ENCODE measurements at places on chromosomes 4 and X. TPM values are rescaled to one million over a fixed set of nuclear protein-coding genes. Genes with fewer than 3 reads are reported as not detected.

- no peak for DNase-seq
These were observed 104.5 kb downstream of the SCD5 start for GRCh38 chr4:82694046-82694445.

- DNase-seq: peak; percentile 36
These were observed 87.0 kb downstream of the BCOR start for GRCh38 chrX:40010550-40011321.

DNA sequence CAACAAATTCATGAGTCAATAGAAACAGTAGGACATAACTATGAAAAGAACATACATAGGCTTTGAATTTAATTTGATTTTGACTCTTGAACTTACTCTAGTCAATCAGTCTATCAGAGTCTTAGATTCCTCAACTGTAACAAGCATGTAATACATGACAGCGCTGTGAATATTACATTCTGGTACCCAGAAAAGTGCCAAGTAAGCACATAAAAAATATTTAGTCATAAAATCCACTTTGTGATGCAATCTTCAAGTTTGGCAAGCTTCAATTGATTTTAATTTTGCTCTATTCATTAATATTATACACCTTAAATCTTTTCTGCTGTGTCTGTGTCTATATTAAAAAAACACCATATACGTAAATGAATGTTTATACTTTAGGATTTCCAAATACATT, 483.3 kb downstream of the PRR32 start:
- no peak for DNase-seq

GRCh38 chr4:146343199-146343598, 128.9 kb downstream of the REELD1 start:
- peak; percentile 18 for DNase-seq

- DNase-seq: peak; percentile 20
These were observed at the start of gene CLIC2 for GRCh38 chrX:155334486-155335336. Gene CLIC2 (minus strand): TSS chrX:155334614. CDS start chrX:155334427, 187 bp downstream.

DNA sequence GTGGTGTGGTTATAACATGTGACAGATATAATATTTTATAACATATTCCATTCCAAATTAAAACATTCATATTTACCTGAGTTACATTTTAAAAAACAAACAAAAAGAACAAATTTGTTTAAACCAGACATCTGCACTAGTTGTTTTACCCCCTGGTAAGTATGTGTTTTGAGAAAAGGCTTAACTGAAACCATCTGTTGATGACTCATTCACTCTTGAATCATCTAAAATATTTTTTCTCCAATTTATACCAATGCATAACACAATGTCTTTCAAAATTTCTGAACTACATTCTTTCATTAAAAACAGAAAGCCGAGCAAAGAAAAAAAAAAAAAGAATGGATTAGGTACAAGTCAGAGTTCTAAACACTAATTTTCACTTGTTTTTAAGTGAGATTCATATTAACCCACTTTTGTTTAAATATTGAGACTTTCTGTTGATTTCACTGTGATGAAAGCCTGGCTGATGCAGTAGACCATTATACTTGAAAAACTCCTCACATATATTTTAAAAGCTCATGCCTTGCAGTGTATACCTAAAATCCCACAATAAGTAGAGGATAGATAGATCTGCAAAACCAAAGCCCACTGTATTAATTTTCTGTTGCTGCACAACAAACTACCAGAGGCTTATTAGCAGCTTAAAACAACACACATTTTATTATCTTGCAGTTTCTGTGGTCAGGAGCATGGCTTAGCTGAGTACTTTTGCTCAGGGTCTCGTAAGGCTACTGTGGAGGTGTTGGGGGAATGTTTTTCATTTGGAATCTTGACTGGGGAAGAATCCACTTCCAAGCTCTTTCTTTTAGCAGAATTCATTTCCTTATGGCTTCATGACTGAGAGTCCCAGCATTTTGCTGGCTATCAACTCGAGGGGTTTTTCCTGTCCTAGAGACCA, 221.5 kb downstream of the PCDH18 start:
- no peak for DNase-seq

GRCh38 chr4:52057196-52057595, 6.1 kb downstream of the SPATA18 start:
- DNase-seq: no peak

DNA sequence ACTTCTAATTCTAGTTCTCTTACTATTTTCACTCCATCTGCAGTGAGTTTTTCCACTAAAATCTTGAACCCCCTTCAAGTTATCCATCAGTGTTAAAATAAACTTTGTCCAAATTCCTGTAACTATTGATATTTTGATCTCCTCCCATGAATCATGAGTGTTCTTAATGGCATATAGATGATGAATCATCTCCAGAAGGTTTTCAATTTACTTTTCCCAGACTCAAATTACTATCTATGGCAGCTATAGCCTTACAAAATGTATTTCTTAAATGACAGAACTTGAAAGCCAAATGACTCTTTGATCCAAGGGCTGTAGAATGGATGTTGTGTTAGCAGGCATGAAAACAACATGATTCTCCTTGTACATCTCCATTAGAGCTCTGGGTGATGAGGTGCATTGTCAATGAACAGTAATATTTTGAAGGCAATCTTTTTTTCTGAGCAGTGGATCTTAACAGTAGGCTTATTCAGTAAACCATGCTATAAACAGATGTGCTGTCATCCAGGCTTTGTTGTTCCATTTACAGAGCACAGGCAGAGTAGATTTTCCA, 16.1 kb upstream of the IQCM start:
- no peak for DNase-seq

DNA sequence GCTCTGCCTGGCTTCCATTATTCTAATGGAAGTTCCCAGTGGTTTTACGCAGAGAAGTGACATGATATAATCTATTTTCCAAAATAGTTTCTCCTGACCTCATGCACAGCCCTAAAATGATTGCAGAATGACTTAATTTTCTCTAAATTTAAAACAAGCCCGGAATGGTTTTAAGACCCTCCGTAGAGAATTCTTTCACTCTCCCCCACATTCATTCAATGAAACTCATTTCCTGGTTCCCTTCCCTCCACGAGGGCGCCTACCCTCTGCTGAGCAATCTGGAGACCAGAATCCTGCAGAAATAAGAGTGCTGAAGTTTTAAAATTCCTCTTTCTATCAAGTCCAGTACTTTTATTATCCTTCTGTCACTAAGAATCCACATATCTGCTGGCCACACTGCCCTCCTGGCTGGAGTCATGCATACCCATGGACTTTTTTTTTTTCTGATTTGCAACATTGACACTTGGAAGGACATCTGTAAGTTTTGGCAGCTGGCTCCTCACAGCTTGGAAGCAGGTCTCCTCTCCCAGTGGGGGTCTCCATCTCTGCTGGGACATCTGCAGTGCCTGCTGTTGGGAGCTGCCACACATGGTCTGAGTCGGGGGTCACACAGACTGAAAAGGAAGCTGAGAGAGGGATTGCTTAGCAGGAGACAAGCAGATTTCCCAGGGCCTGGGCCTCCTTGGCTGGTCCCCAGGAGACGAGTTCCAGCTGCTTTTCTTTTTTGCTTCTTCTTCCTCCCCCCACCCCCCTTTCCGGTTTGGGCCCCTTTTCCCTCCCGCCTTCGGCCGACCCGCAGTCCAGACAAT, 86.1 kb downstream of the SOWAHB start:
- no peak for DNase-seq

GRCh38 chr4:56200275-56200674, 187.0 kb downstream of the AASDH start:
- DNase-seq: no peak

- no peak for DNase-seq
These were observed 790.3 kb upstream of the HTR2C start for GRCh38 chrX:113793563-113793962.

- DNase-seq: no peak
These were observed 55.6 kb upstream of the CCSER1 start for GRCh38 chr4:90071289-90072235.

- no peak for DNase-seq
These were observed 166.9 kb downstream of the ASMT start for GRCh38 chrX:1781766-1782165.

DNA sequence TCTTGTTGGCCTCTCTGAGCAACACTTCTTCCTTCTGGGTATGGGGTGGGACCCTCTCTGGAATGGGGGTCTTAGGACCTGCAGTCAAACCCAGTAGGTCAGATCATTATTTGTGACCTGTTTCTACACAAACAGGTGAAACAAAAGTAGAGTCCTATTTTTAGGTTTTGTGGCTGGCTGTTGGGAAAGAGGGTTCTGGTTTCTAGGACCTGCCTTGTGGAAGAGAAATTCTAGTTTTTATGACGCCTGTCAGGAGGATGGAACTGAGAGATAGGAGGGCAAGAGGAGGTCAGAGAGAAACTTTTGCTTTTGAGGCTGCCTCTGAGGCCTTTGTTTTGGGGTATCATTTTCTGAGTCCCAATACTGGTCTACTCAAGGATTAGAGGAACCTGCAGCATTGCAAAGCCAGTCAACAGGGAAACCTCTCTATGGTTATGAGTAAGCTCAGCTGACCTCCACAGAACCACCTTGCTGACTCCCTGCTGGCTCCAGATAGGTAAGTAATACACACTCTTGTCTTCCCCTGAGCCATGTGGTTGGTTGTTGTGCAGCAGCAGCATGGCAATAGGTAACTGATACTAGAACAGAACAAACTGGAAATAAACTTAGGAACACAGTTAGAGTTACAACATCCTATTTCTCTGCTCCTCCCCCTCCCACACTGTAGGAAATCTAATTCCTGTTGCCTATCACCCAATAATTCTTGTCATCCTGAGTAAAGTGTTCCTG, 114.7 kb upstream of the VCX3B start:
- DNase-seq: no peak

GRCh38 chrX:6645216-6645615, 110.3 kb upstream of the VCX3A start:
- no peak for DNase-seq

GRCh38 chr4:34194585-34194984, 2049.7 kb downstream of the ARAP2 start:
- no peak for DNase-seq

DNA sequence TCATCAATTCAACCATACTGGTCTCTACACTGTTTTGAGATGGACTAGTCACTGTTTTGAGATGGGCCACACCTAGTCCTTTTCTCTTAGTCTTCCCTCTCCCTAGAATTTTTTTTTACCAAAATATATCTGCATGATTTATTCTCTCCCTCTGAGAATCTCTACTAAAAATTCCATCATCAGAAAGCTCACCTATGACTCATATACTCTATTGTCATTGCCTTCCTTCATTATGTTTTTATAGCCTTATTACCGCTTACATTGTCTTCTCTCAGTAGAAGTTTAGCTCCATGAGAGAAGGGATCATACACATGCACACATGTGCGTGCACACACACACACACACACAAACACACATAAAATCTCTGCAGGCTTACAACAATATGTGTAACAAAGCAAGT, 303.6 kb downstream of the PCDH10 start:
- no peak for DNase-seq

- no peak for DNase-seq
These were observed 321.3 kb upstream of the LCORL start for GRCh38 chr4:18342847-18343246.

- DNase-seq: no peak
These were observed 931.0 kb upstream of the INTU start for GRCh38 chr4:126701756-126702155.

RHOXF2 gene
- not detected for total RNA-seq

SPARCL1 gene
- total RNA-seq: not detected

CHIC1 gene
- 4.4 TPM for total RNA-seq

PNMA6F gene
- total RNA-seq: not detected

GDPD2 gene
- not detected for total RNA-seq

DNAAF6 gene
- not detected for total RNA-seq

NRK gene
- not detected for total RNA-seq

MXRA5 gene
- total RNA-seq: not detected

PCDH7 gene
- not detected for total RNA-seq

PPA2 gene
- total RNA-seq: 117 TPM

Measured in activated CD8-positive, alpha-beta T cell treated with anti-CD3 and anti-CD28 coated beads for 36 hours (primary cell).